Uterine smooth muscle cell (primary cell): ENCODE measurements at places on chromosomes 2 and 18. TPM values are rescaled to one million over a fixed set of nuclear protein-coding genes. Genes with fewer than 3 reads are reported as not detected.

Gene RNF144A
- 12.0 TPM in 2 replicates for total RNA-seq

Gene MREG
- total RNA-seq, result 3.2 and 6.0 TPM in 2 replicates

Gene TSGA10
- total RNA-seq, result 3.7 and 5.1 TPM in 2 replicates

Gene CDK15
- 3.1 and 3.4 TPM in 2 replicates for total RNA-seq

Gene SERPINB10
- total RNA-seq, result 0.25 and 1.00 TPM in 2 replicates

Gene IL1RN
- total RNA-seq, result not detected in 2 replicates
